ENCODE measurements at places on chromosomes 3 and 15.

DNA sequence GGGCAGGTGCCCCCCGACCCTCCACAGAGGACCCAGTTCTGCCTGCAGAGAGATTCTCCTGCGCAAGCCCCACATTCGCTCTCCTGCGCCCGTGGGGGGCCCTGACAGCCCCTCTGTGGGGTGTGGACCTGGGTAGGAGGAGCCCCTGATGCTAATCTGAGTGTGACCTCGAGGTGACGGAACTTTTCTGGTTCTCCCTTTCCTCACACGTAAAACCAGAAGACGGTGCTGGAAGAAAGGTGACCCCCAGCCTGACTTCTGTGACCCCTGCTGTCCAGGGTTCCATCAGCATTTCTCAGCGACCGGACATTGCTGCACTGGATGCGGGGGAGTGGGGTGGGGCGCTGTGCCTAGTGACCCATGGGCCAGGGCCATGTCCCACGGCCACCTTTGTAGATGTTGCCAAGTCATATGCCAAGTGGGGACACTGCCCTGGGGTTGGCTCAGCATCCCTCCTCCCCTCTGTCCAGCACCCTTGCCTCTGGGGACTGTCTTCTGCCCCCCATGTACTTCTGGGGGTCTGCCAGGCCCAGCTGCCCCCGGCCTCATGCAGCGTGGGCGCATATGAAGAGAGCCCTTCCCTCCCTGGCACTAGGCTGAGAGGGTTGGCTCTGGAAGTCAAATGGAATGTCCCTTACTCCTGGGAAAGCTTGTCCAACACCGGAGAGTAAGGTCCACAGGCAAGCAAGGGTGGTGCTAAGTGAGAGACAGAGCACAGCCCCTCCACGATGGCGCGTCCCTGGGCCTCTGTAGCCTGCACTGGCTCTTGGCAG, 129.1 kb upstream of the MEF2A start:
- no peak for DNase-seq

DNA sequence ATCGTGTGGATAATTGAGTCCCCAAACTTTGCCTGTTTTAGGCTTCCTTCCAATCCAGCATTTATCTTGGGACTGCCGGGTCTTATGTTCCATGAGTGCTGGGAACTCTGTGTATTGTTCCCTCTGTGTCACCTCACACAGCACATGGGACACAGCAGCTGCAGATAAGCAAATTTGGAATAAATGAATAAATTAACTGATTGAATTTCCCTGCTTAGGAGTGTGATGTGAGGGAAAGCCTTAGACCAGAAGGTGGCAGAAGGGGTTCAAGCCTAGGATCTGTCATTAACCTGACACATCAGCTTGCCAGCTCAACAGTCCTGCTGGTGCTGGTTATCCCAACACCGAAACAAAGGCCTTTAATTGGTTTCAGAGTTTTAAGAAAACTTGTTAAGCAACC, 114.3 kb downstream of the OXSM start:
- no peak for DNase-seq

GRCh38 chr3:27281671-27282150, 87.5 kb downstream of the NEK10 start:
- no peak for DNase-seq

DNA sequence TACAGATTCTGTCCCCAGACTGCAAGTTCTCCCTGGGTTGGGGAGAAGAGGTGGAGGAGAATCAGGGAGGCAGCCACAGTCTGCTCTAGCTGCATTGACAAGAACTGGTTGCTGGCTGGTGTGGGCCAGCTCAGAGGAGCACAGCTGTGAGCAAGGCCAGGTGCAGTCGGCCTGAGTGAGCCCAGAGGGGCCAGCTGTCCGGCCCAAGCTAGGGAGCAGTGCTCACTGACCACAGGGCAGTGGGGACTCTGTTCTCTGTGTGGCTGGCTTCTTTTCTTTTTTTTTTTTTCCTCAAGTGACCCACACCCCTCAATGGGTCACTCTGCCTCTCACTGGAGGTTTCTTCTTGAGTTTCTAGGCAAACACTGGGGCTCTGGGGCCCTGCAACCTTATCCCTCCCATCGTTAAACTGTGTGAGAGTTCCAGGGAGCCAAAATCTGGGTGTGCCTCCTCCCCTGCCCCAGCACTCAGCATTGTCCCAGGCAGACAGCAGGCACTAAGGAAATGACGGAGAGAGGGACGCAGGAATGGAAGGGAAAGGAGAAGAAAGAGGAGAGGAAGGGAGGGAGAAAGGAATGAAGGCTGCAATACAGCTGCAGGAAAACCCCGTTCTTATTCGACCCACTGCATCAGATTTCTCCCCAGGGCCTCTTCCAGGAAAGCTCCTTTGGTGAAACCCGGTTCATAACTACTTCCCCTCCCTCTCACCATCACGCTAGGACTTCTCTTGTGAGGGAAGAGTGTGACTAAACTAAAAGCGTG, 37.7 kb upstream of the HES1 start:
- no peak for DNase-seq

Measured in stimulated activated CD8-positive, alpha-beta memory T cell treated with anti-CD3 and anti-CD28 coated beads, Interleukin-15, amount 100 ng/mL, for 48 hours (primary cell).